SW480 (cell line): ENCODE measurements at places on chromosomes 5 and 9.

- DNase-seq: no peak
Measured at GRCh38 chr9:122900791-122901190, 4.4 kb downstream of the RC3H2 start.

- no peak for DNase-seq
Measured at GRCh38 chr5:155954701-155955445, 372.1 kb upstream of the SGCD start.

DNA sequence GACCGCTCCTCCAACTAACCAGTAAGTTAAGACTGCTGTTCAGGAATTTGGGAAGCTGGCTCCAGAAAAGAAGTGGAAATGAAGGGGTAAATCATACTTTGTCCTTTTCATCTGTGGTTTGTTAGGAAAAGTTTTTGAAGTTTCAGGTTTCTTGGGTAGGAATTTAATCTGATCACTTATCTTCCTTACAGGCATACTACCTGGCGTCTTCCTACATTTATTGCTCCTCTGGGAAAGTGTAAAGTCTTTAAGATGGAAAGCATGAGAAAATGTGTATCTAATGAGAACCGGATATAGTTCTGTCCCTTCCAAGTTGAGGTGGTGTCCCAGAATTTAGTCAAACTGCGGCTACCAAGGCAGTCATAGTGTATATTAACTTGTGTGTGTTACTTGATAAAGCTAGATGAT, 1.3 kb downstream of the RASA1 start:
- DNase-seq: no peak

DNA sequence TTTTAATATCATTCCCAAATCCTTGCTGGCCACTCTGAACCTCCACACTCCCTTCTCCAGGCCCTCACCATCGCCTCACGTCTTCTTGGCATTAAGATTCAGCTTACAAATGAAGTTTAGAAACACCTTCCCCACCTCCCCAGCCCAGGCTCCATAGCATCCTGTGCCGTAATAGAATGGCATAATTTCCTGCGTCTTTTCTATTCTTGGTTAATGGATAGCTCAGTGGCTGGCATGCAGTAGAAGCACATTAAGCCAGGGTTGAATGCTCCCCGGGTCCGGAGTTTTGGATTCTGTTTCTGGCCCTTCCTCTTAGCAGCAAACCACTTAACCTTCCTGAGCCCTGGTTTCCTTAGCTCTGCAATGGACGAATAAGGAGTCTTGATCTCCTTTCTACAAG, 13.8 kb downstream of the WWC1 start:
- no peak for DNase-seq

DNA sequence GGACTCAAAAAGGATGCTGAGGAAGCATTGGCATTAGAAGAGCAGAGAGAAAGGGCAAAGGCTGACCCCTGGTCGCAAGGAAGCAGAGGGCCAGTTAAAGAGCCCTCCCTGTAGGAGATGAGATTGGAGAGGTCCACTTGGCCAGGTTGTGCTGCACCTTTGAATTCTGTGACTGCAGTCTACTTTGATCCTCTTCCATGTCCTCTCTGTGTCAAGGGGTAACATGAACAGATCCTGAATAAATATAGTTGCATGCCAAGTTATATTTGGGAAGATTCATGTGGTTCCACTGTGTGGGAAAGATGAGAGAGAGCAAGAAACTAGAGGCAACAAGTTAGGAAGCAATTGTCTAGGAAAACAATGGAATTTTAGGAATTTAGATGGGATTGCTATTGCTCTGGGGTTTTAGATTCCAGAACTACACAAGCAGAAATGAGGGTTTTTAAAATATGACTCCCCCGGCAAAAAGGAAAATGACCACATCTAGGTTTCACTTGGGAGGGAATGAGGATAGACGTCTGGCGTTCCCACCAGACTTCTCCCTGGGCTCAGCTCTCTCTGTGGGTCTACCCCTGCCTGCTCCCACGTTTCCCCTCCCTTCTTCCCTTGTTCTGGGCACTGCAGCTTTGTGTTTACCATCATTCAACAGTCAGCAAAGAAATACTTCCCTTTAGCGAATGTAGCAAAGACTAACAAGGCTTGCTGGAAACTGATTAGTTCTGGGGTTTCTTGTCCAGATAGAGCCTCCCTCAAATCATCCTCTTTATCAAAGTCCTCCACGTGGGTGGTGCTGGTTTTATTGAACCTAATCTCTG, 63.6 kb downstream of the SNX18 start:
- no peak for DNase-seq
